ENCODE measurements at places on chromosomes 7 and 10.

- DNase-seq = no peak
Observed at GRCh38 chr10:124516746-124517397, 55.2 kb downstream of the LHPP start.

DNA sequence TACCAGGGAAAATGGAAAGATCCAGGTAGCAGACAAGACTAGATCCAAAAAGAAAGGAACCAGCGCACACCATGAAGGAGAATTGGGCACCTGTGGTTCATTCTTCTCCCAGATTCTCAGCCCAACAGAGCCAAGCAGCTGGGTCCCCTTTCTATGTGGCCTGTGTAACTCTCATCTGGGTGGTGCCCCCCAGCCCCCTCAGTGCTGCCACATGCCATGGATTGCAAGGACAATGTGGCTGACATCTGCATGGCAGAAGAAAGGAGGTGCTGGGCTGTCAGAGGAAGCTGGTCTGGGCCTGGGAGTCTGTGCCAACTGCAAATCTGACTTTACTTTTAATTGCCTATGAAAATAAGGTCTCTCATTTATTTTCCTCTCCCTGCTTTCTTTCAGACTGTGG is 21.4 kb downstream of the PRSS2 start:
- DNase-seq = no peak

- peak; percentile 55 for DNase-seq
Observed at GRCh38 chr7:129436335-129436923, 2.2 kb downstream of the STRIP2 start.

DNA sequence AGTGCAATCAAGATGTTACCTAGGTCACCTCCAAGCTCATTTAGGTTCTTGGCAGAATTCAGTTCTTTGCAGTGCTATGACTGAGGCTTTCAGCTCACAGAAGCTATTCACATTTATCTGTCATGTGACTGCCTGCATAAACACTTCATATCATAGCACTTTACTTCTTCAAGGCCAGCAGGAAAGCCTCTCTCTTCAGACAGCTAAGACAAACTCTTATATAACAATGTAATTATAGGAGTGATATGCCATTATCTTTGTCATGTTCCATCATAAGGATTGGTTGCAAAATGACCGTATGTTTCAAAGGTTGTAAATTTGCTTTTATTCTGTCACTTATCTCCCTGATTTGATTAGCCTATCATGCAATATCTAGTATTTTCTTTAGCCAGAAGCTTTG is 78.8 kb upstream of the TMEM196 start:
- no peak for DNase-seq

GRCh38 chr7:148918058-148918596 is 34.0 kb upstream of the EZH2 start:
- DNase-seq = no peak

GRCh38 chr10:5443429-5443828 is 31.1 kb downstream of the NET1 start:
- no peak for DNase-seq

- no peak for DNase-seq
Observed at GRCh38 chr7:137953043-137953664, 48.7 kb downstream of the CREB3L2 start.

DNA sequence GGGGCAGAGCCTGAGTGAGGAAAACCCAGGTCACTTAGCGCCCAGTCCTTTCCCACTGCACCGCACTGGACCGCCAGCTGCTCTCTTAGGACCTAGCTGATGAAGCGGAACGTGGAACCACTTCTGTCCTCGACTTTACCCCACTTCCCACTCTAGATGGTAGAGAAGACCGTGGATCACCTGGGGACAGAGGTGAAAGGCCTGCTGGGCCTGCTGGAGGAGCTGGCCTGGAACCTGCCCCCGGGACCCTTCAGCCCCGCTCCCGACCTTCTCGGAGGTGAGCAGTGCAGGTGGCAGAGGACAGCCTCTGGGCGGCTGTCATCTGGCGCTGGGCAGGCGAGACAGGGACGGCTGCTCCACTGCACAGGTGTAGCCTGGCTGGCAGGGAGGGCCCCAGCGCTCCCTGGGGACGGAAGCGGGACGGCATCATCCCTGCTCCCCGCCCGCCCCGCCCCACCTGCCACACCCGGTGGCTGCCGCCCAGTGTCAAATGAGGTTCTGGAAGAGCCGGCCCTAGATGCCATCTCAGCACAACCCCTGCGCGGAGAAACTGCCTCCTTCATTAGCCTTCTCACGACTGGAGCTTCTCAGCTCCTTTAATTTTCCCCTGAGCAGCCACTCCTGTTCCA is 11.7 kb downstream of the PLAC9 start:
- DNase-seq = peak; percentile 4
